ENCODE measurements at places on chromosomes 1 and 21.
A peak's percentile ranks its signal among the peaks of the same experiment; 100 is the strongest.

DNA sequence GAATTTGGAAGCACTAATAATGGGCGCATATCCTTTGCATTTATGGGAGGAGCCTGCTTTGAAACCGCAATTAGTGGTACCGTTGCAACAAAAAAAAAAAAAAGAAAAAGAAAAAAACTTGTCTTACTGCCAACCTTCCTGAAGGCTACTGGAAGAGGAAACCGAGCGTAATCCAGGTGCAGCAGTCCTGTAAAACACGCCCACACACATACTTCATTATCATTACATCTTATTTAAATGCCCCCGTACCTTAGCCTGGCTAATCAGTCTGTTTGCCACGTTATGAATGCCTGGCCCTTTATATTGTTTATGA lies 686 bp upstream of the ZNF281 start:
- no peak for DNase-seq

GRCh38 chr1:6891781-6892579 lies 106.7 kb downstream of the CAMTA1 start:
- no peak for DNase-seq

- DNase-seq, result no peak
Observed at GRCh38 chr1:21665711-21666575, 3.2 kb downstream of the RAP1GAP start.

DNA sequence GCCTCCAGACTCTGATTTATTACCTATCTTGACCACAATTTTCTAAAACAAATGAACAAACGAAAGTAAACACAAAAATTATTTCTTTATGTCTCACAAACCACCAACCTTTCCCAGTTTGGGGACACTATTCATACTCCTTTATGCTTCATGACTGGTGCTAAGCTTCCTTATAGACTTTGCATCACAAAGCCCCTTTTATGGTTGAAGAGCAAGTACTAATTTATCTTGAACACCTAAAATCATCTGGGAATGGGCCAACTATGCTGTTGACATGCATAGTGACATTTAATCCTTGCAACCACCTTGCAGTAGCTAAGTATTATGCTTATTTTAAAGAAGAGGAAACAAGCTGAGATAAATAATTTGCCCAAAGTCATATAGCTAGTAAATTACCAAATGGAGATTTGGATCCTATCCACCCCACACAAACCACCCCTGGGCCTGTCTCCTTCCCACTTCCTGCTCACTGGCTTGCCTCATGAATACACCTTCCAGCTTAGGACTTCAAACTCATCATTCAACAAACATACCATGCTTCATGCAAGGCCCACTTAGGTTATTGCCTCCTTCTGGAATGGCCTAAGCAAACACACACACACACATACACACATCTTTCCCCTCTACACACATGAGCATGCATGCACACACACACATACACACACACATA lies 192.2 kb downstream of the PLPP3 start:
- DNase-seq, result no peak

- no peak for DNase-seq
Observed at GRCh38 chr1:1215080-1215676, 1.2 kb upstream of the TNFRSF4 start.

DNA sequence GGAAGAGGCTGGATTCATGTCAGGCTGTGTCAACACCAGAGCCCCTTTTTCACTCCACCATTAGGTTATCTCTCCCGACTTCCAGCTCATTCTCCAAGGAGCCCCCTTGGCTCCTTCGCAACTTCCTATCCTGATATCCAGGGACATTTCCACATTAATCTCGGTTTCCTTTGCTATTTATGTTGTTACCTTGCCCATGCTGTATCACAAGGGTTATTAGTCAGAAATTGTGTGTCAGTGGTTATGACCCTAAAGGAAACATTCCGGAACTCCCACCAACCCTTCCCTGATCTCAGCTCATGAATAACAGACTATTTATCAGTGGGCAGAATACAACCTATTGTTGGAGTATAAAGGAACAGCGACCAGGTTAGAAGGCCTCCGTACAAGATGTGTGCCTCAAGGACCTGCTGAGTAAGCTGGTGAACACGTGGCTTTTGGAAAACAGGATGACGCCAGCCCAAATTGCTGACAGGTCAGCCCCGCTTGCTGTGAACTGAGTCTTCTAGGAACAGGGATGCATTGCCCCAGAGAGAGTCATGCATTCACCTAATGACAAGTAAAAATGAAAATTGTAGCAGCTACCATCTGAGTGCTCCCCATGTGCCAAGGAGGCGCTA lies 121.5 kb downstream of the PLPP3 start:
- DNase-seq, result no peak

DNA sequence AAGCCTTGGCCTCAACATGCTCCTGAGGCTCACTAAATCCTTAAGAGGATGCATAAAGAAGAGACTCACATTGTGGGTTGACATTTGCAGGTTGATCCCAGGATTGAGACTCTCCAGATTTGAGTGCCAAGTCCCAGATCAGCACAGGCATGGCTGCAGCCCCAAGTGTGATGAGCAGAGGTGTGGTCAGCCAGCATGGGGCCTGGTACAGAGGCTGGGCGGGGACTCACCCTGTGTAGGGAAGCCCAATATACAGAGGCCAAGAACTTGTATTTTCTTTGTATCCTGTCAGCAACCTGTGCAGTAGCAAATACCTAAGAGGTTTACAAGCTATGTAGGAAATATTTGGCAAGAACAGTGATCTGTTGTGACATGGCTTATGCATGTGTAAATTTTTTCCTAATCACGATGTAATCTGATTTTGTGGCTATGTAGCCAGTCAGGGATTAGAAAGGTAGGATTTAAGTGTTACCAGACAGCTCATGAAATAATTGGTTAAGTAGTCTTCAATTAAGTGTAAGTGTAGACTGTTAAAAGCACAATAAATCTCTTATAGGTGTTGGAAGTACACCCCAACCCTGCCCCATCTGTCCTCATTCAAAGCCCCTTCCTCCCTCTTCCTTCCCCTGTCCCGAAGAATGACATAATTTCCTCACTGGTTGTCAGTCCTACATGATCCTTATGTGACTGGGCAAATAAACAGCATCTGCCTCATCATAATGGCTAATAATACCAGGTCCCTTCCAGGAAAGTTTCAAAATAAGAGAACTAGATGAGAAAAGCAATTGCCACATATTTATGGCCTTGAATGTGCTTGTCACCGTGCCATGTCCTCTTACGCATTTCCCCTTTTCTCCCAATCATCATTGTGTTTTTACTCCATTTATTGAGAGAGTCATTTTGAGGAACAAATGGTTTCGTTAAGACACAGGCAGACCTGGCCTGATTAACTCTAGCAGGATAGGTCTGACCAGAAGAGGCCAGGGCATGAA lies 120.9 kb downstream of the HLX start:
- peak; percentile 56 for DNase-seq

GRCh38 chr1:157301477-157302198 lies 163.4 kb upstream of the ETV3 start:
- DNase-seq, result no peak

DNA sequence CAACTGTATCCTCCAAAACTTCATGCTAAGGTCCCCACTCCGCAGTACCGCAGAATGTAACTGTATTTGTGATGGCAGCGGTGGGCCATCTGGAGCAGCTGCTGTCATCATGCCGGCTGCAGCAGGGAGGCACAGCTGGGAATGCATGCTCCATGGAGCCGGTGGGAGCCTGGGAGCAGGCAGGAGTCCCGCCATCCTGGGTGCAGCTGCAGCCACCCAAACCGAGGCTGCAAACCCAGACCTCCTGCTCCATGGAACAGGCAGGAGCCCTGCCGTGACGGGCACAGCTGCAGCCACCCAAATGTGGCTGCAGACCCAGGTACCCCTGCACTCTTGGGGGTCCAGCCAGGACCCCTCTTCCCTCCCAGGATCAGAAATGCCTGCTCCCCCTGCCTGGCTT lies 80.3 kb downstream of the SCMH1 start:
- DNase-seq, result peak; percentile 16

GRCh38 chr1:214514819-214515383 lies 36.5 kb downstream of the PTPN14 start:
- no peak for DNase-seq

DNA sequence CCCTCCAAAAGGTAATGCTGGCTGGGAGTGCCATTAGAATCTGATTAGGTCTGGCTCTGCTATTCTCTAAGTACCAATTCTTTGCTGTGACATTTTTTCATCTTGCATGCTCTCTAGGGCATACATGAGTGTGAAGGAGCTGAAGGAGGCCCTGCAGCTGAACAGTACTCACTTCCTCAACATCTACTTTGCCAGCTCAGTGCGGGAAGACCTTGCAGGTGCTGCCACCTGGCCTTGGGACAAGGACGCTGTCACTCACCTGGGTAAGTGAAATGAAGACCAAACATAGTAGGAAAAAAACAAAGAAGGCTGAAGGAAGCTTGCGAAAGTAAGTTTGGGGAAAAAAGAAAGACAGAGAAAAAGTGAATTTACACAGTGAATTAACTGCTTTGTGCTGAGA lies 207.9 kb downstream of the PAPPA2 start:
- no peak for DNase-seq

DNA sequence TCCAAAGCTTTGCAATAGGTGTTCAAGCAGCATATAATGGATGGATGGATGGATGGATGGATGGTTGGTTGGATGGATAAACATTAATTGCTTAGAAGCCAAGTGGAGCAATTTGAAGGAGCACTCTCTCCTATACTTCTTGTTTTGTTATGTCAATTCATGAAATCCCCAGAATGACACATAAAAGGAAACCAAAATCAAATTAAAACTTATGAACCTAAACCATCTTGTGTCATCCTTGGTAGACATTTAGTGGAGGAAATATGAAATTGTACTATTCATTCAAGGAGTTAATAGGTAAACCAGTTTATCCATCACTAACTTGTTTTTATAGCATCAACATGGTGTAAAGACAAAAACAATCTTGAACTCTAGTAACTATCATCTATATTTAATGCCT lies 122.5 kb downstream of the NR5A2 start:
- DNase-seq, result no peak

DNA sequence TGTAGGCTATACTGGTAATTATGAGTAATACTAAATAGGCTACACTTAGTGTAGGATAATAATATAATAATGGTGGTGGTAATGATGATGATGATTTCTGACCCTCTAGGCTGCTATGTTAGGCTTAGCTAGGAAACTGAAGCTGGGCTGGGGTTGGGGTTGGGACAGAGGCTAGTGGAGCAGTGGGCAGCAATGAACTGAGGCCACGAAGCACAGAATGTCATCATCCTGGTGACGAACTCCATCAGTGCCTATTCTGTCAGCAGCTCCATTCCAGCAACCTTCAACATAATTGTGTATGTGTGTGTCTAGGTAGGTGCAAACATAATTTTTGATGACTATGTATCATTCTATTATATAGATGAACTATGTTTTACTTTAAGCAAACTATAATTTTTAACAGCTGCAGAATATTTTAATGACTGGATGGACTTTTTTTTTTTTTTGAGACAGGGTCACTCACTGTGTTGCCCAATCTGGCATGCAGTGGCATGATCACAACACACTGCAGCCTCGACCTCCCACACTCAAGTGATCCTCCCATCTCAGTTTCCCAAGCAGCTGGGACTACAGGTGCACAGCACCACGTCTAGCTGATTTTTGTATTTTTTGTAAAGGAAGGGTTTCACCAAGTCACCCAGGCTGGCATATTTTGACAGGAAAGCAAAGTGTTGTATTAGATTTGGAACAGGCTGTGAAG lies 12.9 kb upstream of the CLIC4 start:
- no peak for DNase-seq

- DNase-seq, result no peak
Observed at GRCh38 chr1:55813618-55814017, 598.5 kb upstream of the USP24 start.

DNA sequence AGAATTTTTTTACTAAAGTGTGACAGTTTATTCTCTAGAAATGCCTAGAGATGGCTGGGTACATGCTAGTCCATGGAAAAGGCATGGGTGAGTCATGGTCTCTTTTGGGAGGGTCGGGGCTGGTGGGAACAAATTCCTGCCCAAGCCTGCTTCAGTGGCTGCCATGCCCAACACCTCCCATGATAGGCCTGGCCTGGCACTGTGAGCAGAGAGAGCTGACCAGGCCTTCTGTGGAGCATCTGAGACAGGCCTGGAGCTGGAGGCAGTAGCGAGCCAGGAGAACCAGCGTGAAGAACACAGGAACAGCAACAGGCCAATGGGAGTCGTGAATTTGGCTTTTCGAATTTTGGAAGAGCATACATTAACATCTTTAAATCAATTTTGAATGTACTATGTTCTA lies 209.2 kb downstream of the SDCCAG8 start:
- no peak for DNase-seq

- no peak for DNase-seq
Observed at GRCh38 chr1:118388301-118388959, 203.4 kb upstream of the SPAG17 start.

- no peak for DNase-seq
Observed at GRCh38 chr1:203148127-203148526, 20.6 kb downstream of the ADORA1 start.

GRCh38 chr21:44854664-44855446 lies 18.6 kb downstream of the PTTG1IP start:
- no peak for DNase-seq

- no peak for DNase-seq
Observed at GRCh38 chr1:171625225-171625624, 3.2 kb downstream of the MYOCOS start.

- no peak for DNase-seq
Observed at GRCh38 chr1:57603696-57604095, 179.8 kb upstream of the DAB1 start.

DNA sequence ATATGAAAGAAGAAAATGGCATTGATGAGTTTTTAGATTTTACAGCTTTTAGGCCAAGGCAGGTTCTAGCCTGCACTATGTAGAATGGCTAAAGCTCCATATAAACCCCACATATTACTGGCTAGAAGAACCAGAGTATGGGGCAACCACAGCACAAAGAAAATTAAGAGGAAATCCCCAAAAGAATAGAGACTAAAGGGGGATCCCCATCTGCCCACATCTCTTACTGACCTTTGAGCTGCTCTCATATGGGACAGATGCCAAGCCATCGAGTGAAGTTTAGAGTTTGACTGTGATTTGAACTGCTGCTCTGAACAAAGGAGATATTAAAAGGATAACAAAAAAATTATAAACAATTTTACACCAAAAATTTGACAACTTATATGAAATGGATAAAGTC lies 102.2 kb upstream of the HAO2 start:
- DNase-seq, result no peak

DNA sequence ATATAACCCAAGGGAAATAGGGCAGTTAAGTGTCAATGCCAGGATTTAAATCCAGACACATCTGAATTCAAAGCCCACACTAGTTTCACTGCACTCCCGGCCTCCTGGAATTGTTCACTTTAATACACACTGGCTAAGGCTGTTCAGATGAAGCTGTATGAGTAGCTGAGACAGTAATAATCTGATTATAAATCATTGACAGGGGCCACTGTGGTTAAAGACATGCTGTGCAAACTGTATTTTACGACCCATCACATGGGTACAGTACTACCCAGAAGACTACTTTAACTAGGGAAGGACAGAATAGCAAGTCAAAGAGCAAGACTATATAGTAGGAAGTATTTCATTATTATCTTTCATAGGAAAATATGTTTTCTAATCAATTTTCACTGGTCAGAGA lies 16.1 kb upstream of the NTNG1 start:
- DNase-seq, result no peak

GRCh38 chr1:155086128-155086741 lies 7.6 kb downstream of the EFNA3 start:
- DNase-seq, result no peak
